Stimulated activated CD4-positive, alpha-beta T cell treated with anti-CD3 and anti-CD28 coated beads, Interleukin-12 subunit alpha, Interleukin-12 subunit beta, amount 100 ng/mL, for 24 hours (primary cell): ENCODE measurements at places on chromosomes 2 and 18.

DNA sequence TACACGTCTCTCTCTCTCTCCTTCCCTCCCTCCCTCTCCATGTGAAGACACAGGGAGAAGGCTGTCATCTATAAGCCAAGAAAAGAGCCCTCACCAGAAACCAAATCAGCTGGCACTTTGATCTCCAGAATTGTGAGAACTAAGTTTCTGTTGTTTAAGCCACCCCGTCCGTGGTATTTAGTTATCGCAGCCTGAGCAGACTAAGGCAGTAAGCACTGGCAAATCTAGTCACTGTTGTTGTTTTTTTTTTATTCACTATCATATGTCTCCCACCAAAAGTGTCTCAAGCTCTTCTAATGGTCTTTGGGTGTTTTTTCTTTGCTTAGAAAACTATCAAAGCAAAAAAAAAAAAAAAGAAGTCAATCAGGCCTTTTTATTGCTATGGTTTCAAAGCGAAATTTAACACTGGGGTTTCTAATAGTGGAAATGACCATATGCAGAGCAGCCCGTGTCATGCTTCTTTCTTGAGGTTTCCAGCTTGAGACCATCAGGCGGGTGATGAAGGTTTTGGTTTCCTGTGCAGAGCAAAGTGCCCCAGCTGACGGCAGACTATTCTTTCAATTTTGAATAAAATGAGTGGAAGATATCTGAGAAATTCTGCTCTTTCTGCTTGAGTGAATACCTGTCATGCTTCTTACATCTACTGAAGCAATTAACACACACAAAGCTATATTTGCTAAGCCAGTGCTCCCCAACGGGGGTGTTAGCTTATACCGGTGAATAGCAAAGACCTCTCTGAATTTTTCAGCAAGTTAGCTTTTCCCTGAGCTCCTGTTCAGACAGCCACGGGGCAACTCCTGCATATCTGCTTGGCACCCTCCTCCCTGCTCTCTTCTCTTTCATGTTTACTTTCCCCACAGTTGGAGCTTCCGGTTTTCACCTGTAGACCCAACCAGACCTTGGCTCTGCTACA is 394.1 kb upstream of the ATP5MC3 start:
- no peak for DNase-seq

- DNase-seq, result peak; percentile 2
Measured at GRCh38 chr18:68714366-68714711, 569 bp downstream of the TMX3 start.

GRCh38 chr2:233023761-233024410 is 8.6 kb upstream of the NEU2 start:
- no peak for DNase-seq

DNA sequence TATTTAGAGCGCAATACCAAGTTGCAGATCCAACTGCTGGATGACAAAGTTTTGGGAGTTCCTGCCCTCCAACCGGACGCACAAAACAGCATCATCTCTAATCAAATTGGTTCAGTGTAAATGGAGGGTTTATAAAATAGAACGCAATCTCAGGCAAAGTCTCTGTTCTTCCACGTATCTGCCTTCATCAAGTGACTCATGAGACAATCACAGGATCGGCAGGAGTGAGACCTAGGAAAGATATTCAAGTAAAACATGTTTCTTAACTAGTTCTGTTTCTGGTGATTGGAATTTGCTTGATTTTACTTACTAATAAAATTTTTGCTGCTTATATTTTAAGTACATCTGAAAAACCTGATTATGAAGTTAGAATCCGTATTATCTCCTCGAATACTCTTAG is 7.6 kb downstream of the FZD5 start:
- no peak for DNase-seq

- no peak for DNase-seq
Measured at GRCh38 chr2:159133797-159134196, 152.7 kb downstream of the WDSUB1 start.
